ENCODE measurements at places on chromosomes 12 and 14.

DNA sequence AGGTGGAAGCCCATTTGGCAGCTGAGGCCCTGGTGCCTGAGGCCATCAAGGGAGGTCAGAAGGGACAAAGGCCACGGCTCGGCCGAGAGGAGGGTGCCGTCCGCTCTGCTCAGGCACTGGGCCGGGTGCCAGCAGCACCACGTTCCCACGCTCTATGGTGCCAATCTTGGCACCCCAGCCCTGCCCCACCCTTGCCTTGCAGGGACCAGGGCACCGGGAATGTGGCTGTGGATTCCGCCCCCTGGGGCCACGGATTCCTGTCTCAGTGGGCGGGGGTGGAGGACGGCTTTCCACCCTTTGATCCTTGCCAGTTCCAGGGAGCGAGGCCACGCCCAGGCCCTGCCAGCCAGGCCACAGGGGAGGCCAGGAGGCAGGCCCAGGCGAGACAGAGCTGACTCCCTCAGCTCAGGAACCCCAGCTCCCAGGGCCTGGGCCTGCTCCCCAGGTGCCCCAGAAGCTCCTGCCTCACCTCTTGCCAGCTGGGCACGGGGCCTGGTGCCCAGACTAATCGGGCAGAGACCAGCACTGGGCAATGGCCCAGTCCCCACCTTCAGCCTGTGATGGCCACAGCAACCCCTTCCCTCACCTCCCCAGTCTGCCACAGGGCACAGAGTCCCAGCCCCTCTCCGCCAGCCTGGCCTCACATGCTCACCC lies 26.4 kb upstream of the GPR132 start:
- DNase-seq, result no peak

- DNase-seq, result no peak
These were observed 20.5 kb downstream of the SARNP start for GRCh38 chr12:55797068-55797467.

DNA sequence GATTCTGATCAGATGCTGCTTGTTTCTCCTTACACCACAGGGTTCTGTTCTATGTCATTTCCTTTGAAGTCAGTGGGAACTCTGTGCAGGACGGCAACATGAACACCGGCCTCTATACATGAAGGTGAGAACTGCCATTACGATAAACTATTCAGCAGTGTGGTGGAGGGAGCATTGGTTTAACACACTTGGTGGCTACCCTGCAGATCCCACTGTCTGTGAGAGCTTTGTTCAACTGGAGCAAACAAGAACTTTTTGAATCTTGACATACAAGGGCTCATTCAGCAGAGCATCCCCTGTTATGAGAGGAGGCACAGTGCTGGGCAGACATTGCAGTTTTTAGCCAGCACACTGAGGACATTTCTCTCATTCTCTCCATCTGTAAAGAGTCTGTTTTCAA lies 10.7 kb upstream of the FRS2 start:
- DNase-seq, result no peak

DNA sequence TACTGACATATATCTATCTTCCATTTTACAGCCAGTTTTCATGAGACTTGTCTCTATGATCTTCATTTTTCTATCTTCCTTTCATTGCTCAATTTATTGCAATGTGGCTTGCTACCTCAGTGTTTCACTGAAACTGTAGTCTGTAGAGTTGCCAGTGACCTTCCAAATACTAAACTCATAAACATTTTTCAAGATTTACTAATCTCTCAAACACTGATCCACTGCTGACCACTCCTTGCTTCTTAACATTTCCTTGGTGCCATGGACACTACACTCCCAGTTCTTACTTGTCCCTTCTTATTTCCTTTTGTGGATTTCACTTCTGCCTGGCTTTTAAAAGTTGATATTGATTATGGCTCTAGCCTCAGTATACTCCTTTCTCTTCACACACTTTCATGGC lies 95.4 kb upstream of the SLCO1C1 start:
- DNase-seq, result no peak

- no peak for DNase-seq
These were observed 7.3 kb downstream of the STXBP6 start for GRCh38 chr14:25042362-25043299.

DNA sequence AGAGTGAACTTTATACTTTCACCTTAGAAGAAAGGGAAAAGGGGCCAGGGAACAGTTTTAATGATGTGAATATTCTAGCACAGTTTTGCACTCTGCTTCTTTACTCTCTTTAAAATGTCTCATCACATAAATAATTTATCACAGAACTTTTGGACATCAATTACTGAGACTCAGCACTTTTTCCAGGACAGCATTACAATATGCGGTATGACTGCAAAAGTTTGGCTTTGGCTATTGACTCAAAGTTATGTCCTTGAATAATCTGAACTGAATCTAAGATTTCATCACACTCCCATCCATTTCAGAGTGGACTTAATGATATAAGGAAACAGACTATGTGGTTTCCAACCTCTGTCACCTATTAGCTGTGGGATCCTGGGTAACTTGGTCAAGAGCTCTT lies 11.7 kb downstream of the CCER1 start:
- DNase-seq, result no peak
